ENCODE measurements at places on chromosomes 1 and 21.

DNA sequence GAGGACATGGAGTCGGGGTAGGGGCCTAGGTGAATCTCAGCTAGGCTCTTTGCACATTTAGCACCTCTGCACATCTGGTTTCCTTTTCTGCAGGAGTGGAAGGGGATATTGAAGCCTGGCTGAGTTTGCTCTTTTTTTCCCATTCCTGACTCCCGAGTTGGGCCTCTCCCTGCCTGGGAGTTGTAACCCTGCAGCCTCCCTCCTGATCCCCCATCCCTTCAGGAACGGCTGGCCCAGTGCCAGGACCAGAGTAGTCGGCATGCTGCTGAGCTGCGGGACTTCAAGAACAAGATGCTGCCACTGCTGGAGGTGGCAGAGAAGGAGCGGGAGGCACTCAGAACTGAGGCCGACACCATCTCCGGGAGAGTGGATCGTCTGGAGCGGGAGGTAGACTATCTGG is 836 bp downstream of the OLFML3 start:
- DNase-seq = no peak

DNA sequence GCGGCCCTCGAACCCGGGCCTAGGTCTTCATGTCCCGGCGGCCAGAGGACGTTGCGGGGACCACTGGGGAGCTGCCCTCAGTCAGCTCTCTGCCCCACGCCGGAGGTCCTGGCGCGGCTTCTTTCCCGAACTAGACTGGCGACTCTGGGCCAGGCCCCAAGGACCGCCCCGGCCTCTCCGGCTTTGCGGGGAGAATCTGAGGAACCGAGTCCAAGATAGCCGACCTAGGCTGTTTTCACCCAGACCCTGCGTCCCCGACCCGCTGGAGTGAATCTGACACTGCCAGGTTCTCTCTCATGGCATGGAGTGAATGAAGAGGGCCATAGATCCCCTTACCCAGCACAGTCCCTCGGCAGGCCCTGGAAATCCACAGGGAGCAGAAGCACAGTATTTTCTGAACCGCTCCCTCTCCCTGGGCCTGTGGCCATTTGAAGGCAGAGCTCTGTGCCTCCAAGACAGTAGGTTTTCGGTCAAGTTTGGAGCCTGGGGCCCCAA is 9.9 kb upstream of the BARHL2 start:
- DNase-seq = no peak

DNA sequence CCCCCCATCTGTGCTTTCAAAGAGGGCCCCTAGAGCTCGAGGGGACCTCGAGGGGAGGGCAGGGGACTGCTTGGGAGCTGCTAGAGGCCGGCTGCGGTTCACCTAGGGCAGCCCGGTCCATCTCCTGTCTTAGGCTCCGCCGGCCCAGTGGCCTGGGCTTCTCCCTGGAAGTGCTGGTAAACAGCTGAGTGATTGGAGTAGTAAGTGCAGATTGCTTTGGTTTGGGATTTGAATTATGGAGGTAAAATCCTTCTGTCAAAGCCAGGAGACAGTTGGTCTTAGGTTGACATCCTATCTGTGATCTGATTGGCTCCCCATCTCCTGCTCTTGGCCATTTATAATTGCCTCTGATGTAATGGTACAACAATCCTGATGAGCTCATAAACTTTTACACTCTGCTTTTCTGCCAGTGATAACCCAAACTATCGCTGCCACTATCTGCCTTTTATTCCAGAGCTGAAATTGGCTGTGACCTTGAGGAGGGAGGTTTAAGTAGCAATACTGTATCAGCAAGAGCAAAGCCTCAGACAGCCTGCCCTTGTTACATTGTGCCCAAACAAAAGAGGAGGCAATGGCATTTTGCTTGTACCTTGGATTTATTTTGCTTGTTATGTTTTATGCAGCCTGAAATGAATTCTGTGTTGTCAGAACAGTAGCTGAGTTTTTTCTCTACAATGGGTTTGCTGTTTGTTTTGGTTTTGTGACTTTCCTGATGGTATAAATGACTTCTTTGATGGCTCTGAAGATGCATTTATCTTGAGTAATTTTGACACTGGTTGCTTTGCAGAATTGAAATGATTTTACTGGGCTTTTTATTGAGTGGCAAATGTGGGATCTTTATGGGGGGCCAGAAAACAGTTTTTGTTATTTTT is 2.4 kb downstream of the ARID1A start:
- no peak for DNase-seq

- DNase-seq = no peak
Observed at GRCh38 chr1:109210058-109210457, 3.7 kb upstream of the SARS1 start.

DNA sequence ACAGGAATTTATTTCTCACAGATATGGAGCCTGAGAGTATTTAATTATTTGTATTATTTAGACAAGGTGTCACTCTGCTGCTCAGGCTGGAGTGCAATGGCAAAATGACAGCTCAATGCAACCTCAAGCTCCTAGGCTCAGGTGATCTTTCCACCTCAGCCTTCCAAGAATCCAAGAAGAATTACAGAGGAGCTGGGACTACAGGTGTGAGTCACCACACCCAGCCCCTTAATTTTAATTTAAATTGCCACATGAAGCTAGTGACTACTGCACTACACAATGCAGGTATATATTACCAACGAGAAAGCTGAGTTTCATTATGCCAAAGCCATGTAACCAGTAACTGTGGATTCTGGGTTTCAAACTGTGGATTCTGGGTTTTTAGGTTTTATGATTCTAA is 2.1 kb downstream of the KHDC4 start:
- no peak for DNase-seq

Data from stimulated activated CD8-positive, alpha-beta memory T cell treated with anti-CD3 and anti-CD28 coated beads, Interleukin-2, amount 100 ng/mL, for 1 hour (primary cell).